Vagina (tissue), 2 donors: ENCODE measurements at places on chromosomes 13 and 19.

DNA sequence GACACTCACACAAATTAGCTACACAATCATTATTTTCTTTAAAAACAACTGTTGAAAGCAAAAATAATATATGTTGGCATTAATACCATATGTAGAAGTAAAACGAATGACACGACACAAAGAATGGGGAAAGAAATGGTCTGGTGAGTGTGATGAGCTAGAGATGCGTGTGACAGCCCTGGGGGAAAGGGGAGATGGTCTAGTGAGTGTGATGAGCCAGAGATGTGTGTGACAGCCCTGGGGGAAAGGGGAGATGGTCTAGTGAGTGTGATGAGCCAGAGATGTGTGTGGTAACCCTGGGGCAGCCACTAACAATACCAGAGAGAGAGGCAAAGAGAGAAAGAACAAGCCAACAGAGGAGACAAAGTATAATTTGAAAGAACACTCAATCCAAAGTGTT is 22.3 kb upstream of the LAMP1 start:
- DNase-seq = no peak

DNA sequence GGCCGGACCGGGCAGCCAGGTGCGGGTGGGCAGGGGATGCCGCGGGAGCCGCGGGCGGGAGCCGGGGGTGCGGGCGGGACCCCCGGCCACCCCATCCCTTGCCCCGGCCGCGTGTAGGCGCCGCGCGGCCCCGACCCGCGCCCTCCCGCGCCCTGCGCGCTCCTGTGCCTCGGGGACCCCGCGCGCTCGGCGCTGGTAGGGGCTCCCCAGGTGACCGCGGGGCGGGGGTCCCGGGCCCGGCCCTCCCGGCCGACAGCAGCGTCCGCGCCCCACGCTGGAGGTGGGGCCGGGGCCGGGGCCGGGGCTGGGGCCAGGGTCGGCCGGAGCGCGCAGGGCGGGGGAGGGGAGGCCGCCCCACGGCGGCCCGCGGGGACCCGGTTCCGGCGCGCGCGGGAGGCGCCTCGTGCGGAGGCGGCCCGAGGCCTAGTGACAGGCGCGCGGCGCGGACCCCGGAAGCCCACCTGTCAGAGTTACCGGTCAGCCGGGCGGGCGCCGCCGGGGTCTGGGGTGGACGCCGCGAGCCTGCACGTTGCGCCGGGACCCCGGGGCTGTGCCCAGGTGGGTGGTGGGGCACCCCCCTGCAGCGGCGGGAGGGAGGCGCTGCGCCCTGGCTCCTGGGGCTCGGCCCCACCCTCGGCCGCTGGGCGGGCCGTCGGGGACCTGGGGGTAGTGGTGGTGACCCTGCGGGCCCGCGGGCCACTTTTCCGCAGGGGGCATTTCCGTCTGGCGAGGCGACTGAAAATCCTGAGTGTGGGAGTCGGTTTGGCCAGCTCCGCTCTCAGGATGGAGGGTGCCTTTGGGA is 518 bp downstream of the TFDP1 start:
- DNase-seq = peak; percentile 25

- no peak for DNase-seq
Measured at GRCh38 chr13:66875264-66875663, 354.9 kb downstream of the PCDH9 start.

- DNase-seq = no peak
Measured at GRCh38 chr13:33846303-33847062, 28.5 kb downstream of the RFC3 start.
